ENCODE measurements at places on chromosomes 11 and 22.

DNA sequence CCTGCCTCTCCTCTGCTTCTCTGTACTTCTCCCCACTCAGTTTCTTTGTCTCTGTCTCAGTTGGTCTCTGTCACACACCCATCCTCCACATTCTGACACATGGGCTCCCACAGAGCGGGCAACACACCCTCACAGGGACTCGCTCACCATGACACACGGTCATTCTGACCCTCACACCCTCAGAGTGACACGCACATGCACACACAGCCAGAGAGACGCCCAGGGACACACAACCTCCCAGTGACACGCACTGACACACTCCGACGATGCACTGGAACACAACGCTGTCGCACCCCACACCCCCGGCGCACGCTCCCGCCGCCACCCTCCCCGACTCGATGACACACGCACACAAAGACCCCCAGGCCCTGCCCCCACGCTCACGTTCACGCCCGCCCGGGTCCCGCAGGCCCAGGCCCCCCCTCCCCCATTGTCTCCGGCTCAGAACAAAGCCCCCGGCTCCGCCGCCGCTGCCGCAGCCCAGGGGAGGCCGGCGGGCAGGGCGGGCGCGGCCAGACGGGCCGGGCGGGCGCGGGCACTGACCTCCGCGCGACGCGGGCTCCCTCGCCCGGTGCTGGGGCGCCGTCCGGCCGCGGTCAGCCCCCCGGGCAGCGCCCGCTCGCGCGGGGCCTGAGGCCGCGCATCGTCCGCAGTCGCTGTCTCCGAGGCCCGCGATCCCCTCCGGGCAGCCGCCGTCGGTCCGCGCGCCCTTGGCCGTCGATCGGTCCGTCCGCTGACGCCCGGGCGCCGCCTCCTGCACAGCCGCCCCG is 404 bp downstream of the DCHS1 start:
- no peak for DNase-seq

- DNase-seq, result no peak
These were observed 14.4 kb downstream of the ELMOD1 start for GRCh38 chr11:107605061-107606006.

GRCh38 chr11:11718511-11718910 is 96.7 kb upstream of the GALNT18 start:
- DNase-seq, result no peak

- no peak for DNase-seq
These were observed 61.8 kb downstream of the UBASH3B start for GRCh38 chr11:122717264-122717867.

- no peak for DNase-seq
These were observed 87.1 kb upstream of the TMEM45B start for GRCh38 chr11:129728581-129728980.

- no peak for DNase-seq
These were observed 8.2 kb upstream of the TBC1D22A start for GRCh38 chr22:46754110-46754799.

DNA sequence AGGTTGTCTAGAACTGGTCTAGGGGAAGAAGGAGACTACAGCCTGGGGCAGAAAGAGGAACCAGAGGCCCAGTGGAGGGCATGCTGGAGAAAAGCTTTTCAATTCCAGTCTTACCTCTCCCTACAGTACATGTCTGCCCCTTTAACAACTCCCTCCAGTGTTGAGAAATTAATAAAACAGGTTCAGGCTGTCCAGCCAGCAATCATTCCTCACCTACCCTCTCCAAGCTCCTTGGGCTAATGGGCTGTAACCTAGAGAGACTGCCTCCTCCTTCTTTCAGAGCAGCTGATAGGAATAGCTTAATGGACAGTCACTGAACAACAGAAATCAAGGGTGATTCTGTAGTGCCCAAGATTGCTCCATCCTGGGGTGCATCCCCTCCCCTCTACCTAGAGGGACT is 8.8 kb downstream of the SLC35F2 start:
- no peak for DNase-seq

GRCh38 chr11:133911171-133911570 is 45.6 kb downstream of the IGSF9B start:
- no peak for DNase-seq

GRCh38 chr11:67429038-67429668 is 859 bp downstream of the RPS6KB2 start:
- DNase-seq, result no peak

- DNase-seq, result no peak
These were observed 30.6 kb downstream of the UBASH3B start for GRCh38 chr11:122686111-122686510.

Data from NT2/D1 (cell line).